ENCODE measurements at places on chromosomes 1 and 21.

DNA sequence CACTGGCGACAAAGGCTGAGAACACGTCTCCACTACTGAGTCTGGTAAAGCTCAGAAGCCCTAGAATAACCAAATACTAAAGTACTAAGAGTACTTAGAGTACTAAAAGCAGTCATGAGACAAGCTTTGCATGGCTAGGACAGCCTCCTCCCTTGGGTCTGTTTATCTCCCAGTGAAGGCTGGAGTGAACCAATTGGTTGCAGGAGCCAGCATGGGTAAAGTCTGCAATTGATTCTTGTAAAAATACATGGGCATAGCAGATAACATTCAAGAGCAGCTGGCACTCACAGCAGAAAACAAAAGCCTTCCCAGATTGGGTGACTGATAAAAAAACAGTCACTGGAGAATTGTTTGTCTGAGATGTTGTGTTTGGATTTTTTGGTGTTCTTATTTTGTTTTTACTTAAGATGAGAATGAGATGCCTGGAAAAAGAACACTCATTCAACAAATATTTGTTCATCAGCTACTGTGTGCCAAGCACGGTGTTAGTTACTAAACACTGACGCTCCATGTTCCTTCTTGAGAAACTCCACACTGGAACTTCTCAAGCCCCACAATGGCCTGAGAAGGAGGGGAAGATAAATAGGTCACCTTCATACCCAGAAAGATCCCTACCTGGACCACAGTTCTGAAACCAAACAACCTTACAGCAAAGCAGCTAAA, 3.7 kb downstream of the IRF6 start:
- no peak for DNase-seq

GRCh38 chr1:170241266-170241851, 95.6 kb downstream of the NTMT2 start:
- DNase-seq: no peak

GRCh38 chr1:166969074-166969677, 6.2 kb downstream of the ILDR2 start:
- DNase-seq: no peak

GRCh38 chr1:11531943-11532342, 53.0 kb downstream of the DISP3 start:
- DNase-seq: no peak

GRCh38 chr1:150660584-150660983, 31.2 kb upstream of the ENSA start:
- DNase-seq: no peak

- DNase-seq: no peak
Observed at GRCh38 chr1:80498673-80499072, 1302.1 kb upstream of the ADGRL2 start.
